Spleen (tissue), 13 donors: ENCODE measurements at places on chromosomes 5 and 9.

DNA sequence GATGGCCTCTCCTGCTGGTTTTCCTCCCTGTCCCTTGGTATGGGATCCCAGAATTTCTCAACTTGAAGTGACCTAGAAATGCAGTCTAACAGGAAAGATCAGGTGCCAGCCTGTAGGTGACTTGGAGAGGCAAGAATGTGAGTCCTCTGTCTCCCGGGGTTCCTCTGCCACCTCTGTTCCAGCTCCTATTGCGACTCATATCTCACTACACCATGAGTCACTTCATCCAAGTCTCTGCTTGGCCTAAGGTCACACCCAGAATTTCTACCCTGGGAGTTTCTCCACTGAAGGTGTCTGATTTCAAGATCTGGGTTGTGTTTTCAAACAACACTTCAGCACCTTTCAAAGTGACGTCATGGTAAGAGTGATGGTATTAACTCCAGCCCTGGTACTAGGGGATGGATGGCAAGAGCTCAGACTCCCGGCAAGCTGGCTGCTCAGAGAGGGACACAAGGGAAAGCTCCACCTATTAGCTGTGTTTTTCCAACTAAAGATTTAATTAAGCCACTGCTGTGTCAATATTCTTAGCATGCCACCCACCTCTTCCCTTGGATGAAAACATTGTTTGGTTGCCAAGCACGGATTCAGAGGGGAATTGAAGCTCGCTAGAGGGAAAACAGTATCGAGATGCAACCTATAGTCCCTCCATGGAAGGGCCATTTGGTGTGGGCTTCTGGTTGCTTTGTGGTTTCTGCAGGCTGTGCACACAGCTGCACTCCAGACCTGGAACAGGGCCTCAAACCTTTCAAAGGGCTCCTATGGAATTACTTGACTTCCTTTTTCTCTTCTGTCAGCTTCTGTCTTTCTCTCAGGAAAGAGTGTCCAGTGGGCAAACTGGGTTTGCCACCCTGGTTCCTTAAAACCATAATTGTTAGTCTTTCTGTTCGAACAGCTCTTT, 205.7 kb downstream of the GAS1 start:
- no peak overlapping the region for H3K4me3 ChIP-seq
- H3K36me3 ChIP-seq: no peaks in the 10 kb centered on the region
- no peak overlapping the region for H3K27ac ChIP-seq
- H3K4me1 ChIP-seq: no peaks in the 10 kb centered on the region
- DNase-seq: no peak

DNA sequence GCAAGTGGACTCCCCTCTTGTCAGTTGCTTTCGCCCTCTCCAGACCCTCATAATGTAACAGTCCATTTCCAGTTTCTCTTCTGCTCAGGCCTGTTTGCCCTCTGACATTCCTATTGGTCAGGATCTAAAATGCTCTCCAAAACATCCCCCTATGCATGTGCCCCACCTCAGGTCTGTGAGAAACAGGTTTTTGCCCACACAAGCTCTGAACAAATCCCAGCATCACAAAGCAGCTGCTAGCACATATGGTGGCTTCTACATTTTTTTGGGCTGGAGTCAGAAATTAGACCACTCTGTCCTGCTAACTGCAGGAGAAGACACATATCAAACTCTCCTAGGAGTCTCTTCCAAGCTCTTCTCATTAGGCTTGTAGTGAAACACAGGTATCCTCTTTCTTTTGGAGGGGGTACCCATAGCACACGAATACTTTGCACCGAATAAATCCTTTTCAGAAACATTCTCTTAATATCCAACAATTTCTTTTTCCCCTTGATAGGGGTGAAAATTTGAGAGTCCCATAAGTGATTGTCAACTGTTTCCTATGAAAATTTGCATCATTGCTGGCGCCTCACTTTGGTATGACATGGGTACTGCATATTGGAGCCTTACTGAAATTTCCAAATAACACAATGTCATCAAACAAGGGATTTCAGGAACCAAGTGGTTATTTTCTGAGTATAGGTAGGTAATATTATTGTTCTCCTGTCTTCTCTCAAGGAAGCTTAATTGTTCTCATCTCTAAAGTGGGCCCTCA, 19.3 kb upstream of the HSPA9 start:
- no peak for DNase-seq
- H3K27me3 ChIP-seq: no peaks in the 10 kb centered on the region
- H3K36me3 ChIP-seq: no peaks in the 10 kb centered on the region
- no peak overlapping the region for H3K4me3 ChIP-seq
- no peak overlapping the region for H3K27ac ChIP-seq

GRCh38 chr5:1780614-1780930, 19.1 kb downstream of the MRPL36 start:
- H3K4me3 ChIP-seq: no peak overlapping the region
- no peak overlapping the region for H3K27ac ChIP-seq
- H3K4me1 ChIP-seq: peaks cover 32% of the 10 kb centered on the region

GRCh38 chr5:14417792-14418765, 163.5 kb upstream of the OTULINL start:
- peaks cover 36% of the 10 kb centered on the region for H3K36me3 ChIP-seq
- no peaks in the 10 kb centered on the region for H3K27me3 ChIP-seq
- H3K27ac ChIP-seq: peak overlapping the region; percentile 70
- peaks cover 46% of the 10 kb centered on the region for H3K4me1 ChIP-seq

GRCh38 chr9:125561509-125562148, 145.4 kb downstream of the MAPKAP1 start:
- H3K4me1 ChIP-seq: no peaks in the 10 kb centered on the region
- H3K36me3 ChIP-seq: no peaks in the 10 kb centered on the region
- H3K4me3 ChIP-seq: no peak overlapping the region
- DNase-seq: no peak
- no peaks in the 10 kb centered on the region for H3K27me3 ChIP-seq

DNA sequence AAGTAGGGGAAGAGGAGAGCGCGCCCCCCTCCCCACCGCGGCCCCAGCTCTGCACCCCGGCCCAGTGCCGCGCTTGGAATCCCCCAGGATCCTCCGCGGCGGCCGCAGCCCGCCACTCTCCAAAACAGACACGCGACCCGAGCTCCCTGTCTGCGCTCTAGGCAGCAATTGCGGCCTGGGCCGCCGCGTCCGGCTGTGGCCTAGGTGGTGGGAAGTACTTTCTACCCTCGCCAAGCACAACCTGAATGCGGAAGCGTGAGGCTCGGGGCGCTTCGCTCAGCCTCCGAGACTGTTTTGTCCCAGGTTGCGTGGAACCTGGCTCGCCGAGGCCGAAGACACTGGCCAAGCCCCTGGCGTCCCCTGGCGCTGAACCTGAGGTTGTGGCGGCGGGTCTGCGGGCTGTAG, 3.3 kb upstream of the FOXB2 start:
- no peak for DNase-seq
- no peaks in the 10 kb centered on the region for H3K36me3 ChIP-seq
- no peak overlapping the region for H3K4me3 ChIP-seq
- no peak overlapping the region for H3K27ac ChIP-seq
- peaks cover 100% of the 10 kb centered on the region for H3K27me3 ChIP-seq
- peaks cover 65% of the 10 kb centered on the region for H3K4me1 ChIP-seq

DNA sequence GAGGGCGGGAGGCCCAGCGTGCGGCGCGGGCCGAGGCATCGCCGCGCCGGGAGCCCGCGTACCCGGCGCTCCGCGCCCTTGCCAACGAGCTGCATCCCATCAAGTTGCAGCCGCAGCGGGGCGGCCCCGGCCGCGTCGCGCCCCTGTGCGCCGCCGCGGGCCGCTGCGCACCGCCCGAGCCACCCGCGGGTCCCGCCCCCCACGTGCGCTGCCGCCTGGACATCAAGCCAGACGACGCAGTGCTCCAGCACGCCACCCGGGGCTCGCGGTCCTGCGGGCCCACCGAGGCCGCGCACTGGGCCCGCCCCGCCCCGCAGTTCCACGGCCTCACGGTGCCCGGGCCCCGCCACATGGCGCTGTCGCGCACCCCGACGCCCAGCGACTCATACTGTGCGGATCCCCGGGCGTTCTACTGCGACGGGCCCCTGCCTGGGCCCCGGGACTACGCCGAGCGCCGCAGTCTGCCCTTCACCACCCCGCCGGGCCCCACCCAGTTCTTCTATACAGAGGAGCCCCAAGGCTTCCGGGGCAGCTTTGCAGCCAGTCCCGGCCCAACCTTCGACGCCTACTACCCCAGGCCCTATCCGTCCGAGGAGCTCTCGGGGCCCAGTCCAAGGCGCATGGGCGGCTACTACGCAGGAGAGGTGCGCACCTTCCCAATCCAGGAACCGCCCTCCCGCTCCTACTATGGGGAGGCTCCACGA, 2.6 kb downstream of the AJM1 start:
- no peaks in the 10 kb centered on the region for H3K36me3 ChIP-seq
- H3K4me3 ChIP-seq: no peak overlapping the region
- no peak overlapping the region for H3K27ac ChIP-seq
- H3K4me1 ChIP-seq: peaks cover 71% of the 10 kb centered on the region

GRCh38 chr9:27351438-27351837, 54.5 kb upstream of the EQTN start:
- peak overlapping the region; percentile 49 for H3K27ac ChIP-seq
- no peaks in the 10 kb centered on the region for H3K36me3 ChIP-seq
- H3K27me3 ChIP-seq: no peaks in the 10 kb centered on the region
- DNase-seq: no peak
- no peak overlapping the region for H3K4me3 ChIP-seq
- H3K4me1 ChIP-seq: peaks cover 39% of the 10 kb centered on the region

DNA sequence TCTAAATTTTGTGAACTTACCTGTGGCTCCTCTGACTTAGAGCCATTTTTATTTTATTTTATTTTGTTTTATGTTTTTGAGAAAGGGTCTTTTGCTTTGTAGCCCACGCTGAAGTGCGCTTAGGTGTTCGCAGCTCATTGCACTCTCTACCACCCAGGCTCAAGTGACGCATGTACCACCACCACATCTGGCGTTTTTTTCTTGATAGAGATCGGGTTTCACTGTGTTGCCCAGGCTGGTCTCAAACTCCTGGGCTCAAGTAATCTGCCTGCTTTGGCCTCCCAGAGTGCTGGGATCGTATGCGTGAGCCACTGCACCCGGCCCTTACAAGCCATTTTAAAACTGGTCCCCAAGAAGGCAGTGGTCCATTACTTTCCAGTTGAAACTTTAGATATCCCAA, 18.5 kb downstream of the MATR3 start:
- H3K27ac ChIP-seq: no peak overlapping the region
- peaks cover 40% of the 10 kb centered on the region for H3K36me3 ChIP-seq
- no peaks in the 10 kb centered on the region for H3K27me3 ChIP-seq
- no peak for DNase-seq

- DNase-seq: no peak
- H3K27ac ChIP-seq: no peak overlapping the region
- no peak overlapping the region for H3K4me3 ChIP-seq
Observed at GRCh38 chr9:136456258-136456657, 16.6 kb upstream of the INPP5E start.

- H3K4me3 ChIP-seq: no peak overlapping the region
- no peak for DNase-seq
- no peaks in the 10 kb centered on the region for H3K36me3 ChIP-seq
- no peak overlapping the region for H3K27ac ChIP-seq
- H3K27me3 ChIP-seq: no peaks in the 10 kb centered on the region
Observed at GRCh38 chr5:54700986-54701578, 183.5 kb downstream of the SNX18 start.

GRCh38 chr5:128487041-128487440, 51.0 kb downstream of the FBN2 start:
- no peak overlapping the region for H3K4me3 ChIP-seq
- H3K4me1 ChIP-seq: no peaks in the 10 kb centered on the region
- H3K27ac ChIP-seq: no peak overlapping the region
- H3K27me3 ChIP-seq: no peaks in the 10 kb centered on the region

- no peak for DNase-seq
- H3K36me3 ChIP-seq: no peaks in the 10 kb centered on the region
- peaks cover under 1% of the 10 kb centered on the region for H3K4me1 ChIP-seq
- no peak overlapping the region for H3K4me3 ChIP-seq
- no peak overlapping the region for H3K27ac ChIP-seq
Observed at GRCh38 chr9:135869909-135870308, 37.4 kb downstream of the CAMSAP1 start.

GRCh38 chr5:7478459-7478858, 82.5 kb downstream of the ADCY2 start:
- no peak for DNase-seq
- no peaks in the 10 kb centered on the region for H3K4me1 ChIP-seq
- no peak overlapping the region for H3K4me3 ChIP-seq
- no peaks in the 10 kb centered on the region for H3K27me3 ChIP-seq
- no peak overlapping the region for H3K27ac ChIP-seq

DNA sequence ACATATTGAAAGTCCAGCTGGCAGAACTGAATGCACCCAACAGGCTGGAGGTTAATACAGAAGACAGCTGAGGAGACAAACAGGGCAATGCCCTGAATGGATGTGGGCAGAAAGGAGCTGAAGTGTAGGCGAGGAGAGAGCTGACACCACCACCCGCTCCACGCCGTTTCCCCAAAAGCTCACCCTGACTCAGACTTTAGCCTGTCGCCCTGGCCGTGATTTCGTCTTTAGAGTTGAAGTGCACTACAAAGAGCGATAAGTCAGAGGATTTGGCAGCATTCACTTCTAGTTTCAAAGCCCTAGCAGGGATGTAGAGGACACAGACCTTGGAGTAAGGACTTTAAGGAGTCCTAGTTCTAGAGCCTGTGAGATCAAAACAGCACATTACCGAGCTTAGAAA, 2.2 kb upstream of the ERAP1 start:
- no peak for DNase-seq
- no peaks in the 10 kb centered on the region for H3K27me3 ChIP-seq
- no peaks in the 10 kb centered on the region for H3K36me3 ChIP-seq
- no peak overlapping the region for H3K4me3 ChIP-seq
- no peak overlapping the region for H3K27ac ChIP-seq
- peaks cover 17% of the 10 kb centered on the region for H3K4me1 ChIP-seq

DNA sequence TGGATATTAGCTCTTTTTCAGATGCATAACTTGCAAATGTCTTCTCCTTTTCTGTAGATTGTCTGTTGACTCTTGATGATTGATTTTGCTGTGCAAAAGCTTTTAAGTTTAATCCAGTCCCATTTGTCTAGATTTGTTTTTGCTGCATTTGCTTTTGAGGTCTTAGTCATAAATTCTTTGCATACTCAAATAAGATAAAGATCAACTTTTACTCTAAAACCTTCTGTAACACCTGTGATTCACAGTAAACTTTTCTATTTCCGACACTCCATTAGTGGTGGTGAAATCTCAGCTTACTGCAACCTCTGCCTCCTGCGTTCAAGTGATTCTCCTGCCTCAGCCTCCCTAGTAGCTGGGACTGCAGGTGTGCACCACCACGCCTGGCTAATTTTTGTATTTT, 239.0 kb upstream of the ST8SIA4 start:
- H3K4me1 ChIP-seq: no peaks in the 10 kb centered on the region
- no peaks in the 10 kb centered on the region for H3K27me3 ChIP-seq
- no peaks in the 10 kb centered on the region for H3K36me3 ChIP-seq
- DNase-seq: no peak
- H3K27ac ChIP-seq: no peak overlapping the region
- H3K4me3 ChIP-seq: no peak overlapping the region

DNA sequence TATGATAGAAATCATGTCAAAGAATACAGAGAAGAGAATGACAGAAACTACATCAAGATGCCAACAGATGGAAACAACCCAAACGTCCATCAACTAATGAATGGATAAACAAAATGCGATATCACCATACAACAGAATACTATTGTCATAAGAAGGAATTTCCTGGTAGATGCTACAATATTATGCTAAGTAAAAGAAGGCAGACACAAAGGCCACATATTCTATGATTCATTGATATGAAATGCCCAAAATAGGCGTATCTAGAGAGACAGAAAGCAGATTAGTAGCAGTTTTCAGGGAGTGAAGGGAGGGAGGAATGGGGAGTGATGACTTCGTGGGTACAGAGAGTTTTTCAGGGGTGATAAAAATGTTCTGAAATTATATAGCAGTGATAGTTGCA, 58.3 kb upstream of the AKNA start:
- H3K27me3 ChIP-seq: no peaks in the 10 kb centered on the region
- H3K4me3 ChIP-seq: no peak overlapping the region
- H3K36me3 ChIP-seq: no peaks in the 10 kb centered on the region
